Activated T-cell treated with anti-CD3 and anti-CD28 coated beads, Interleukin-2, amount 50 U/mL, for 72 hours (primary cell): ENCODE measurements at places on chromosomes 5 and 9.

- no peak for DNase-seq
- peaks cover 2% of the 10 kb centered on the region for H3K36me3 ChIP-seq
- H3K27me3 ChIP-seq, result no peaks in the 10 kb centered on the region
- no peak overlapping the region for H3K27ac ChIP-seq
Measured at GRCh38 chr5:174777583-174777982, 53.2 kb downstream of the MSX2 start.

DNA sequence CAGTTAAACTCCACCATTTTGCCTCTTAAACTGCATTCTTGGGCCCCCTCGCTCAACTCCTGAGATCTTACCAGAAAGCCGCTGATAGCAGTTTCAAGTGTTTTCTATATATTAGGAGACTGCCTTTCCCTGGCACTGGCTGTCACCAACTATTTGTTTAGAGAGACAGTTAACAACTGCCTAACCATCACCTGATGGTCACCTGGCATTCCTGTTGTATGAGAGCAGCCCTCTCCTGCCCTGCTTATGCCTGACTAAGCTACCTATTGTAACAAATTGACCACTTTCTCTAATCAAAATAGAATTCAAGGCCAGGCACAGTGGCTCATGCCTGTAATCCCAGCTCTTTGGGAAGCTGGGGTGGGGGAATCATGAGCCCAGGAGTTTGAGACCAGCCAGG lies 28.0 kb upstream of the SIL1 start:
- no peak overlapping the region for H3K4me3 ChIP-seq
- H3K4me1 ChIP-seq, result no peaks in the 10 kb centered on the region
- no peak overlapping the region for H3K27ac ChIP-seq
- no peak for DNase-seq
- peaks cover 6% of the 10 kb centered on the region for H3K27me3 ChIP-seq

DNA sequence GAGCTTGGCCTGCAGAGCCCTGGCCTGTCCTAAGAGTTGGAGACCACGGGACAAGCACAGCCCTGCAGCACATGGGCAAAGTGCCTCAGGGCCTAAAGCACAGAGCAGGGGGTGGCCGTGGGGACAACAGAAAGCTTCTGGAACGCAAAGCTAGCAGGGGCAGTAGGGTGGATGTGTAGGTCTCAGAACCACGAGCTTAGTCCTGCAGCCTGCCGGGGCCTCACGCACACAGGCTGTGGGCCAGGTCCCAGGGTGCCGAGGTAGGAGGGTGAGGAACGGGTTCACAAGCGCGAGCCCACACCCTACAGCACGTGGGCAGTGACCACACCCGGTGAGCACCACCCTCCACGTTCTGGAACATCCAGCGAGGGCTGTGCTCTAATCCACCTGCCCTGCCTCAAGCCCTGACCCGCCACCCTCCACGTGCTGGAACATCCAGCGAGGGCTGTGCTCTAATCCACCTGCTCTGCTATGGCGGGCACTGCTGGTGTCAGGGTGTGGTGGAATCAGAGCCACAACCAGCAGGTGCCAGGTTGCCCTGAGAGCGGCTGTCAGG lies 9.3 kb downstream of the CLPTM1L start:
- H3K4me1 ChIP-seq, result no peaks in the 10 kb centered on the region
- H3K36me3 ChIP-seq, result peaks cover under 1% of the 10 kb centered on the region
- H3K4me3 ChIP-seq, result no peak overlapping the region
- H3K27me3 ChIP-seq, result no peaks in the 10 kb centered on the region

DNA sequence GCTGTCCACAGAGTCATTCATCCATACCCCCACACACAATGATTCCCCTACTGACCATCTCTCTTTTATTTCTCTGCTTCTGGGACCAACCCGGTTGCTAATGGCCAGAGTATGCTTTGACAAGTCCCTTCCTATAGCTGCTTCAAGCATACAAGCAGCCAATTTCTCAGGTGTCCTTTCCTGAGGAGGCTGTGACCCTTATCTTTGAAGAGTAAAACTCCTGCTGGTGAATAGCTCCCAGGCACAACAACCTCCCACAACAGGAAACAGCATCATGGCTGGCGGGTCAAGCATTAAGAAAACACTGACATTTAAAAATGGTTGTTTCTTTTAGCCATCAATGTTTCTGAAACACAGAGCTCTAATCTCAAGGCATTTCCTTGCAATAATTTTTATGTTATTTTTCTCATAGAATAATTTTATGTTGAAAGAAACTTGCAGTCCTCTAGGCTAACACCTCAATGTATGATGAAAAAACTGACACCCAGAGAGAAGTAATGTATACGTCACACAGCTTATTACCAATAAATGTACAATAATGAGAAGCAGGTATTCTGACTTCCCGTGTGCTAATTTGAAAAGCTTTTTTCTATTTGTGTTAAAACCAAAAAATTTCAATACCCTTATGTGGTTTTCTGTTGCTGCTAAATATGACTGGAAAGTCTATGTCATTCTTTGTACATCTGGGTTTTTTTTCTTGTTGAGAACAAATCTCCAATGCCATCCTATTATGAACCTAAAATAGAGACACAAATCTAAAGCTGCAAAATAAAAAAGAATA lies 7.5 kb upstream of the PAM start:
- no peak for DNase-seq
- no peaks in the 10 kb centered on the region for H3K36me3 ChIP-seq
- peaks cover 16% of the 10 kb centered on the region for H3K27me3 ChIP-seq
- H3K27ac ChIP-seq, result no peak overlapping the region
- H3K4me3 ChIP-seq, result no peak overlapping the region

GRCh38 chr5:108661590-108662219 lies 86.0 kb upstream of the FER start:
- H3K4me1 ChIP-seq, result no peaks in the 10 kb centered on the region
- H3K27me3 ChIP-seq, result peaks cover 23% of the 10 kb centered on the region
- H3K4me3 ChIP-seq, result no peak overlapping the region
- H3K36me3 ChIP-seq, result no peaks in the 10 kb centered on the region
- DNase-seq, result no peak
- H3K27ac ChIP-seq, result no peak overlapping the region

DNA sequence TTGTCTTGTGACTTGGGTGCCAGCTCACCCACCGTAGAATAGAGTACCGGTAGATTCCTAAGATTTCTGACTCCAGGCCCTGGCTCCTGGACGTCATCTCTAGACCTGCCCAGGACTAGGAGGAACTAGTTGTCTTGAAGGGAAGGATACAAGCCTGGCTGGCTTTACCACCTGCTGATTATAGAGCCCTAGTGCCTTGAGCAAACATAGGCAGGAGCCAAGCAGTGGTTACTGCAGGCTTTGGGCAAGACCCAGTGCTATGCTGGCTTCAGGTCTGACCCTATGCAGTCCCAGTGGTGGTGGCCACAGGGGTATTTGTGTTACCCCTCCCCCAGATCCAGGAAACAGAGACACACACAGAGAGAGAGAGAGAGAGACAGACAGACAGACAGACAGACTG lies 606.2 kb downstream of the PDE4D start:
- H3K4me1 ChIP-seq, result no peaks in the 10 kb centered on the region
- H3K36me3 ChIP-seq, result no peaks in the 10 kb centered on the region

DNA sequence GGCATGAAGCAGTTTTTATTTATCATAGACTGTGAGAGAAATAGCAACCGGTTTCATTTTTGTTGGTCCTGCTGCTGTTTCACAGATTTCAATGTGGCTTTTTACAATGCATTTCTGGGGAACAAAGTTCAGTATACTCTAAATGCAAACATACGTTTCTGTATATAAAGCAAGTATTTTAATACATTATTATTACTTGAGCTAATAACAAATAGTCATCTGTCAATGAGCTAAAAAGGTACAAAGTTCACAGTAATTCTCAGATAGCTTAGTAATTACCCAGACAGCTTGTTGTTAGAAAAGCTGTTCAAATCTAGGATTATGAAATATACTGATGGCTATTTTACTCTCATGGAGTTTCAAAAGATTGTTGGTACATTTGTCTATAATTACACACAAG lies 50.8 kb downstream of the PBX3 start:
- no peaks in the 10 kb centered on the region for H3K27me3 ChIP-seq
- no peak for DNase-seq
- H3K4me3 ChIP-seq, result no peak overlapping the region
- no peaks in the 10 kb centered on the region for H3K36me3 ChIP-seq

DNA sequence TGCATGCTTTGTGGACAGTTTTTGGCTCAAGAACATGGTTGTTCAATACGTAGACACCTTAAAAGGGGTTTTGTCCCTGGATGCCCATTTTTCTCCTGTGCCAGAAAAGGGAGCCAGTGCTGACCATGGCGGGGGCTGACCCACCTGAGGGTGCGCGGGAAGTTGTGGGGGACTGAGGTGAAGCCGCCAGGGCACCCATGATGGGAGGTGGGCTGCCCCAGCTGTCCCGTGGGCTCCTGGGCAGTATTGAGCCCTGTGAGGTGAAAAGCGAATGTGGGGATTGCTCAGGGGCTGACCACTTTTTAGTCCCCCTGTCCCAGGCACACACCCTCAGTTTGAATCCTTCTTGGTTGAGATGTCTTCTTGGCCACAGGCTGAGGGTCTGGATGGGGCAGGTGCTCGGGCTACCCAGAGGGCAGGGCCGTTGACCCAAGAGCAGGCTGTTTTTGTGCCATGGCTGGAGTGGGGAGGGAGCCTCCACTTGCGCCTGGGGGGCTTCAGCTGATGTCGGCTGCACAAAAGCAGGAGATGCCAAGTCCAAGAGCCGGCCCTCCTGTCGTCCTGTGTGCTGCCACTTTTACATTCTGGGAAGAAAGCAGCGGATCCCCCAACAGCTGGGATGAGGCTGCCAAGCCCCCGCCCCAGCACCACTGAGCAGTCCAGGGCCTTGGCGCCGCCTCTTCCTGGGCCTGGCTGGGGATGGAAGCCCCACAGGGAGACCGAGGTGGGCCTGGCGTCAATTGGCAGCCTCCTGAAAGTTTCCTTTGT lies 120.1 kb downstream of the WNK2 start:
- H3K27ac ChIP-seq, result no peak overlapping the region
- no peaks in the 10 kb centered on the region for H3K36me3 ChIP-seq
- H3K4me1 ChIP-seq, result no peaks in the 10 kb centered on the region
- no peak for DNase-seq

DNA sequence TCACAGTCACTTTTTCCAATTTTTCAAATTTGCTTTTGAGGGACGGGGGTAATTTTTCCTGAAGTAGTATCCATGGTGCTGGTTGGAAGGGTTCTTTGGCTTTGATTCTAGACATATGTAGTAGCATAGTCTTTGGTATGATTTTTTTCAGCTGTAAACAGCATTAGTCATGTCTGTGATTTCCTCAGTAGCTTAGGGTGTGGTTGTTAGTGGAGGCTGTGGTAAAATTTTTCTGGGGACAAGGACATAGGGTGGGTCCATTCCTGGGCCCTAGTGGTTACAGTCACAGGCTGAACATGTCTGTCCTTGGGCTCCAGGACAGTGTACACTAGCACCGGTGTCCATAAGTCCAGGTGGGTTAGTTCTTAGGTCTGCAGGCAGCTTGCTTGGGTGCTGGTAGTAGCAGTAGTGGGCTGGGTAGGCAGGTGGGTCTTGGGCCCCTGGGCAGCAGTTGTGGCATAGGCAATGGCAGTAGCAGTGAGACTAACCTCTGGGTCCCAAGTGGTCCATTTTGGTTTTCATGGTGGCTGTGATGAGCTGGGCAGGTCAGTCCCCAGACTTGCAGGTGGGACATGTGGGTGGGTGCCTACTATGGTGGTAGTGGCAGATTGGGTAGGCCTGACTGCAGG lies 100.0 kb upstream of the CXCL14 start:
- H3K4me3 ChIP-seq, result no peak overlapping the region
- peaks cover 6% of the 10 kb centered on the region for H3K27me3 ChIP-seq
- no peak for DNase-seq
- H3K27ac ChIP-seq, result no peak overlapping the region

DNA sequence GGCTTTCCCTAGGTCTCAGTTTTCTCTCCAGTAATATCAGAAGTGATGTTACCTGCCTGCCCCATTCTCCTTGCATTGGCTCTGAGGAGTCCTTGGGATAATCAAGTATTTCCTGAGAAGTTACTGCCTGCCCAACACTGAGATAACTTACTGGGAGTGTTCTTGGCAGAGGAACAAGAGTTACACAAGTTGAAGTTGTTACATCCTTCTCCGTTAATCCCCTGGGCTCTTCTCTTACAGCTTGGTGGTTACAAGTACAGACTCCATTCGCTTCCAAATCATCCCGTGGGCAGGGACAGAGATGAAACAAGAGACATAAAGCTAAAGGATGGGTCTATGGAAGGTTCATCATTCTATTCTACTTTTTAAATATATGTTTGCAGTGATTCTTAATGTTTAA lies 74.1 kb upstream of the SAP30L start:
- no peak for DNase-seq
- no peaks in the 10 kb centered on the region for H3K27me3 ChIP-seq
- H3K4me3 ChIP-seq, result no peak overlapping the region

GRCh38 chr5:124843596-124843899 lies 97.1 kb upstream of the ZNF608 start:
- no peaks in the 10 kb centered on the region for H3K36me3 ChIP-seq
- H3K4me1 ChIP-seq, result no peaks in the 10 kb centered on the region
- no peak overlapping the region for H3K27ac ChIP-seq
- H3K27me3 ChIP-seq, result no peaks in the 10 kb centered on the region
- no peak for DNase-seq
- H3K4me3 ChIP-seq, result no peak overlapping the region

DNA sequence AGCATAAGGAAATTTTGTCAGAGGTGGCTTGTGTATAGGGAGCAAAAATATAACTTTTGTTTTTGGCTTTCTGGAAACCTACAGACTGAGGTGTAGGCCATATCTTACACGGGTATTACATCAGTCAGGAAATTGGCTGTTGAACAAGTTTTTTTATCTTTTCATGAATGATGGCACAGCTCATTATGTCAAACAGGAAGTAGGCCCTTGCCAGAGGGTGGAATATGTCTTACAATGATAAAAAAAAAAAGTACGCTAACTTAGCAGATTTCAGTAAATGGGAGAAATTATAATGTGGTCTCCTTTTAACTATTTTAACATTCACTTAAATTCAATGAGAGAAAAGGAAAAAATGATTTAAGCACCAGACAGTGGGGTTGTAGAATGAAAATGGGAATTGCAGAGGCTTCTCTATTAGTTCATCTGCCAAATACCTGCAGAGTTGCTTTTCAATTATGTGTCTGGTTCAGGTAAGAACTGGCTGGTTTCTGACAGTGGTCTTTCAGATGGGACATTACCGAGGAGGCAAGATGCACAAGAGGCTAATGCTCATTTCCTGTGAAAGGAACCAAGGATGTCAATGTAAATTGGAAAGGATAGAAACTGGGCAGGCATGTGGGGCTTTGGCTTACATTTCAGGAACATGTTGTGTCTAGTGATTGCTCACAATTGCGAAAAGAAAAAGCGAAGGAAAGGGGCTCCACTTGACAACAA lies 169.9 kb downstream of the NNT start:
- peak overlapping the region; percentile 76 for H3K4me3 ChIP-seq
- peak; percentile 3 for DNase-seq
- peak overlapping the region; percentile 98 for H3K27ac ChIP-seq
- peaks cover 33% of the 10 kb centered on the region for H3K27me3 ChIP-seq
- H3K36me3 ChIP-seq, result peaks cover 8% of the 10 kb centered on the region

GRCh38 chr5:139494256-139494655 lies 11.7 kb upstream of the STING1 start:
- no peaks in the 10 kb centered on the region for H3K27me3 ChIP-seq
- no peak for DNase-seq
- H3K4me1 ChIP-seq, result peaks cover 21% of the 10 kb centered on the region
- H3K27ac ChIP-seq, result no peak overlapping the region
- H3K36me3 ChIP-seq, result no peaks in the 10 kb centered on the region
